ENCODE measurements at places on chromosomes 5 and 9. TPM values are rescaled to one million over a fixed set of nuclear protein-coding genes. Genes with fewer than 3 reads are reported as not detected.

Gene C9orf153
- not detected for total RNA-seq

DNA sequence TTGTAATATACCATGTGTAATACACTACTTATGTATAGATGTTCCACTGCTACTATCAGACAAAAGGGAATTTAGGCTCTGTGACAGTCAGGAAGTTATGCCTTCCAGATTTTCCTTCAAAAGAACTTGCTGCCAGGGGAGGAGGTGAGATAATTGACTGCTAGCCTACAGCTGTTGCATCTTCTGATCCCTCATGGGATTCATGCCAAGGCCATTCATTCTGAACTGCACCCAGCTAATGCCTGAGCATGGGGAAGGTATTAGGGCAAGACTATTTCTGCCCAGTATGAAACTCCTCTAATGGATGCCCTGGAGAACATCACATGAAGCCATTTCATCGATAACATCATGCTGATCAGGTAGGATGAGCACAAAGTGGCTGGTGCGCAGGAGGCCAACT is 746.5 kb upstream of the ZNF608 start:
- DNase-seq = no peak

GRCh38 chr5:54304040-54304439 is 6.3 kb downstream of the ARL15 start:
- DNase-seq = no peak

DNA sequence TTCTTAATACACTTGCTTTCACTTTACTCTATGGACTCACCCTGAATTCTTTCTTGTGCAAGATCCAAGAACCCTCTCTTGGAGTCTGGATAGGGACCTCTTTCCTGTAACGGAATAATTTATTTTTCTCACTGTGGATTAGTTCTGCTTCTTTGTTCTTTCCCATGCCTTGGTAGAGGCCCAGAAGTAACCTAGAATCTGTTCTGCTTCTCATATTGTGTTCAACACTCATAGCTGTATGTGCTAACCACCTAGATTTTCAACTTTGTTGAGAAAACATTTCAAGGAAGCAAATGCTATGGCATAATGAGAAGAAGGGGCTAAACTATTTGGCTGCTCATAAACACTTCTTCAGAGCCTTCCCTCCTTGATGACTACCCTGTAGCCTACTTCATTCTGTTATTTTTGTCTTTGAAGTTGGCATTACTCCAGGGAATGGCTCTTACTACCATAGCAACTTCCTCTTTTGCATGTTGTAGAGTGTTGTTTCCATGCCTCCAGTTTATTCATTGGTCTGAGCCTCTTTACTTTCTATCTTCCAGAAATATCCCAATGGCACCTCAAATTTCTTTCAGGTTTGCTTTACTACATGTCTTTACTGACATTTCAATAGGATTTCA is 74.3 kb downstream of the KIAA0825 start:
- peak; percentile 46 for DNase-seq

- peak; percentile 52 for DNase-seq
Observed at GRCh38 chr9:107153336-107153735, 129.7 kb upstream of the RAD23B start.

GRCh38 chr5:14443671-14444093 is 137.9 kb upstream of the OTULINL start:
- DNase-seq = peak; percentile 64

DNA sequence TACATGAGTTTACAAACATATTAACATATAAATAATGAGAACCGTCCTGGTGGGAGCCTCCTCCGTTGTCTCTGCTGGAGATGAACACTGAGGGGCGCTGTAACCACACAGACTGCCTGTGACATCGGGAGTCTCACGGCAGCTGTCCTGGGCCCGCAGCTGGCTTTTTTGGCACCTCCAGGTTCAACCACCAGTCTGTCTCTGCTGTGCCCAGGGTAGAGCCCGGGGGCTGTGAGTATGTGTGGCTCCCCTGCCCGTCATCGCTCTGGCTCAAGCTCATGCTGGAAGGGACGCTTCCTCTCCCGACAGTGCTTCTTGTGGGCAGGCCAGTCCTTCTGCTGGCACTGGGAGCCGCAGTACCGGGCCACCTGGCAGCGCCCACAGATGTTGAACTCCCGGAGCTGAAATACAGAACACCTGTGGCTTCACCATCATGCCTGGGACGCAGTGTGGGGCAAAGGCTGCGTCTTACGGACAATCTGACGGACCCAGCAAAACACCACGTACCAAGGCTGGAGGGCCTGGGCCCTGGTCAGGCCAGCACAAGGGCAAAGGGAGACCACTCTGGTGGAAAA is 3.6 kb upstream of the DPH7 start:
- peak; percentile 43 for DNase-seq

GRCh38 chr9:136307215-136307750 is 3.4 kb upstream of the CCDC187 start:
- DNase-seq = no peak

- no peak for DNase-seq
Observed at GRCh38 chr5:93621327-93621798, 38.3 kb downstream of the NR2F1 start.

DNA sequence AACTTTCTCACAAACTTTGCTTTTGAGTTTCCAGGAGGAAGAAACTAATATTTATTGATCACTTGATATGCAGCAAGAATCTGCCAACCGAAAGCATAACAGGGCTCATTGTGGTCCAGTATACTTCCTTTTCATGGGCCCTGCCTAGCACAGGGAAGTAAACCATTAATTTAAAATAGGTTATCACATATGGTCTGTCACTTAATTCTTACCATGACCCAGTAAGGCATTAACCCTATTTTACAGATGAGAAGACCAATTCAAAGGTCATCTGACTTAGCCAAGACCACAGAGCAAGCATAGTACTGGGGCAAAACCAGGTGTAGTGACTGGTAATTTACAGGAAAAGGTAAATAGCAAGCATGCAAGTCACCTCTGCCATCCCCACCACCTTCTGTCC is 336.9 kb upstream of the DMAC1 start:
- no peak for DNase-seq

- peak; percentile 51 for DNase-seq
Observed at GRCh38 chr9:6910032-6910431, 152.3 kb downstream of the KDM4C start.

- no peak for DNase-seq
Observed at GRCh38 chr9:35579130-35579529, 25.9 kb upstream of the TESK1 start.

DNA sequence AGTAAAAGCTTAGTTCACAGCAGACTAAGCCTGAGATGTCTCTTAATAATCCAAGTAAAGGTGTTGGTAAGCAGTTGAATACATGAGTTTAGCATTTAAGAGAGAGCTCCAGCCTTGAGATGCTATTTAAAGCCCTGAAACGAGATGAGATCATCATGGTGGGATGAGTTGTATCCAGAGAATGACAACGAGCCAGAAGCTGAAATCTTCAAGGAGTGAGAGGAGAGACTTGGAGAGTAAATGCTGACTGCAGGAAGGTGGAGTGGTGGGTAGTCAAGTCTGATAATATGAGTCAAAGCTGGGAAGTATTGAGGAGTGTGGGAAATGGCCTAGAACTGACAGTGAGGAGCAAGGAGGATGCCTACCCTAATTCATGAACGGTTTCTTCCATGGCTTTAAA is 53.7 kb downstream of the PLAC8L1 start:
- peak; percentile 79 for DNase-seq

DNA sequence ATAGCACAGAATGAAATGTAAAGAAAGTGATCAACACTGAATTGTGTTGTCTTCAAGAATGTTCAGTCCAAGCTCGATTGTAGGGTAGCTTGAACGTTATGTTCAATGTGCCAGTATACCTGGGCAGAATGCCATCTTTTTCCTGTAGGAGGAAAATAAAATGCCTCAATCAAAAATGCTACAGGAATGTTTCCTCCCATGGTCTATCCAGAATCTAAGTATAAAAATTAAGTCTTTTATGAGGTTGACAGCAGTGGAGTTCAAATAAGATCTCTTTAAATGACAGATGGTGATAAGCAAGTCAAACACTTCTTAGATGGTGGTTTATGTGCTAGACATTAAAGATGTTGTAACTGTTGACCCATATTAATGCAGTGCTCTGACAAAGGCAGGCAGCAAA is 488.6 kb downstream of the CSNK1G3 start:
- no peak for DNase-seq
